ENCODE measurements at places on chromosomes 11 and 22. TPM values are rescaled to one million over a fixed set of nuclear protein-coding genes. Genes with fewer than 3 reads are reported as not detected.

DNA sequence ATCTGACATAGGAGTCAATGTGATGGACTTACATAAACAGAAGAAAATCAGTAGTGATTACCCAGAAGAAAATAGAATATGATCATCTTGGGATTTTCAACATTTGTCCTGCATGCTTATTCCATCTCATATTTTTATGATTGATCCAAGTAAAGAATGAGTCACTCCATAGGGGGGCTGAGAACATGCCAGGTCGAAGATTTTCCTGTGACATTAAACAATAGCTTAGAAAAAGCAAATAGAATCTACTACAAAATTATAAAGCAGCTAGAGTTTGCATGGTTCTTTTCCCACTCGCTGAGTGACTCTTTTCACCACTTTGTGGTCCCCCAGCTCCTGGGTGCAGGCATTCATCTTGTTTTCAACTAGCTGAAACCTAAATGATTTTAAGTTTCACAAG is 56.3 kb downstream of the DDI1 start:
- no peaks in the 10 kb centered on the region for H3K36me3 ChIP-seq
- no peak overlapping the region for H3K27ac ChIP-seq
- no peak overlapping the region for H3K4me3 ChIP-seq
- no peaks in the 10 kb centered on the region for H3K27me3 ChIP-seq

DNA sequence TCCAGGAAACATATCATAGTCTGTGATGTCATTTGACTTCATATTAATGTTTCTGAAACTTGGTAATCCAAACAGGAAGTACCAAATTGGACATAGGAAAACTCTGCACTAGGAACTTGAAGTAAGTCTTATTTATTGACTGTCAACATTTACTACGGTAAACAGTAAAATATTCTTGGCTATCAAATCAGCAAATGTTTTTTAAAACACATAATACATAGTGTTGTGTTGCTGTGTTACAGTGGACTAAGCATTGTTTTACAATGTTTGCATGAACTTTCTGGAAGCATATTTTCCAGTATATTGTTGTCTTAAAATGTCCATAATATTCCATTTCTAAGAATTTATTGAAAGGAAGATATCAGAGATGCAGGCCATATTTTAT is 2.8 kb upstream of the OR51E2 start:
- H3K4me3 ChIP-seq, result no peak overlapping the region
- H3K36me3 ChIP-seq, result no peaks in the 10 kb centered on the region
- no peaks in the 10 kb centered on the region for H3K4me1 ChIP-seq

DNA sequence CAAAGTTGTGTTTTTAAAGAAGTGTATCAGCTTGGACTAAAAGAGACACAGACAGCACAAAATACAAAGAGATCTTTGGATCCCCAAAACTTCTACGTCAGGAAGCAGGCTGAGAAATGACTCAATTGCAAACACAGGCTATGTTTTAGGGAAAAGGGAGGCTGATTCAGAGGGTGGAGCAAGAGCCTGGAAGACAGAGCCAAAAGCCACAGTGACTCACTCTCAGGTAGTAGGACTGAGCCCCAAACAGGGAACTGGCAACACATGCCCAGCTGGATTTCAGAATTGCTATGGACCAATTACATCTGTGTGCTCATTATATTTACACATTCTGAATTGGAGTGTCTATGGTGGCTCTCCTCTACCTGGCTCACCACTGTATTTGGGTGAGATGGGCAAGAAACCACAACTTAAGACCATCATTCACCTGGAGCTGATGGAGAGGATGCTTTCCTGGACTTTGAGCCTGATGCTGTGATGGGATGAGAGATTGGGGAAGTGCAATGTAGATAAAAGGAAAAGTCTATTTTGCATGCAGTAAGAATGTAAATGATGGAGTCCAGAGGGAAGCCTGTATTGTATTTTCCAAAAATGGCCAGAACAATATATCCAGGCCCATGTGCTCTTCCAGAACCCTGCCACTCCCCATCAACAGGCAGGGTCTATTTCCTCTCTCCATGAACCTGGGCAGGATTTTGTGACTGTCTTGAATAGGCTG is 20.8 kb upstream of the LINC01488 start:
- no peak overlapping the region for H3K27ac ChIP-seq
- H3K4me1 ChIP-seq, result no peaks in the 10 kb centered on the region
- H3K4me3 ChIP-seq, result no peak overlapping the region
- DNase-seq, result no peak
- no peaks in the 10 kb centered on the region for H3K36me3 ChIP-seq
- H3K27me3 ChIP-seq, result peaks cover 5% of the 10 kb centered on the region

- peaks cover 6% of the 10 kb centered on the region for H3K36me3 ChIP-seq
- no peaks in the 10 kb centered on the region for H3K27me3 ChIP-seq
- H3K27ac ChIP-seq, result no peak overlapping the region
- no peak overlapping the region for H3K4me3 ChIP-seq
Observed at GRCh38 chr11:10483584-10483983, 28.5 kb downstream of the AMPD3 start.

DNA sequence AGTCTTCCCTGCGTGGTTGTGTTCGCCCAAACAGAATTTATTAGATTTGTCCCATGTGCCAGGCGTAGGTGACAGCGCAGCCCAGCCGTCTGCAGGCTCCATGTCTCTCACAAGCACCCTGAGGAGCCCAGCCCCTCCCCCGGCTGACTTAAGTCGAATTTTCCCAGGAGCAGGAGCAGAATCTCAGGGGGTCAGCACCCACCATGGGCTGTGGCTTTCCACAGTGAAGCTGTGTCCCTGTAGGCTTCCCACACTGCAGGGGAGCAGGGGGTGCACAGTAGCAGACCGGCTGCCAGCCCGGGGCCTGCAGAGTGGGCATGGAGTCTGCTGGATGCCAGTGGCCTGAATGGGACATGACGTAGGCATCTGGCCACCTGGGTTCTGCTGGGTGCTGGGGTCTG is 16.0 kb downstream of the PARVG start:
- H3K4me3 ChIP-seq, result no peak overlapping the region
- H3K36me3 ChIP-seq, result peaks cover 41% of the 10 kb centered on the region
- peaks cover 36% of the 10 kb centered on the region for H3K4me1 ChIP-seq
- no peaks in the 10 kb centered on the region for H3K27me3 ChIP-seq
- DNase-seq, result no peak

GRCh38 chr22:26529345-26529744 is 17.1 kb upstream of the TFIP11 start:
- H3K27ac ChIP-seq, result no peak overlapping the region
- H3K36me3 ChIP-seq, result peaks cover 32% of the 10 kb centered on the region
- H3K4me1 ChIP-seq, result peaks cover 13% of the 10 kb centered on the region
- no peak for DNase-seq
- no peak overlapping the region for H3K4me3 ChIP-seq

- peaks cover 42% of the 10 kb centered on the region for H3K36me3 ChIP-seq
- H3K4me3 ChIP-seq, result no peak overlapping the region
- DNase-seq, result no peak
- no peak overlapping the region for H3K27ac ChIP-seq
- H3K27me3 ChIP-seq, result no peaks in the 10 kb centered on the region
Observed at GRCh38 chr11:9516113-9516512, 55.3 kb downstream of the ZNF143 start.

NOX4 gene
- total RNA-seq, result not detected

GRCh38 chr22:35888181-35888870 is 140.3 kb downstream of the RBFOX2 start:
- peaks cover 8% of the 10 kb centered on the region for H3K4me1 ChIP-seq
- no peak overlapping the region for H3K4me3 ChIP-seq
- no peak overlapping the region for H3K27ac ChIP-seq
- DNase-seq, result no peak

OR8G1 gene
- total RNA-seq, result not detected
